Right renal pelvis (tissue), 4 donors: ENCODE measurements at places on chromosomes 4 and X. TPM values are rescaled to one million over a fixed set of nuclear protein-coding genes. Genes with fewer than 3 reads are reported as not detected.

- no peak for DNase-seq
Measured at GRCh38 chrX:148599404-148599803, 99.0 kb downstream of the AFF2 start.

Gene GPR78
- 0.82 TPM for polyA plus RNA-seq

Gene ANK2
- 57.3 TPM for polyA plus RNA-seq

DNA sequence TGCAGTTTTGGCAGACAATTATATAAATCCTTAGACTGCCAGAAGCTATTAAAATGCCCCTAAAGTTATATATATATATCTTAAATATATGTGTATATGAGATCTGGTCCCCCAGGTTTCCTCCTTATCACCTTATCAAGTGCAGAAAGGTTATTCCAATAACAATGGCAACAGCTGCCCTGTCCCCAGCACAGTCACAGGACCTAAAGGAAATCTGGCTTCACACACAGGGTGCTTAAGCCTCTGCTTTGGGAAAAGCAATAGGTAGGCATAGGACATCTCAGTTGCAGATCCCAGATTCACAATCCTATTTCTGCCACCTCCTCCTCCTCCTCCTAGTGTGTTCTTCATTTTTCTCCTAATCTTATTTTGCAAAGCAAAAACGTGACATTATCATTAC, 5.8 kb downstream of the SLC25A53 start:
- DNase-seq, result no peak

DNA sequence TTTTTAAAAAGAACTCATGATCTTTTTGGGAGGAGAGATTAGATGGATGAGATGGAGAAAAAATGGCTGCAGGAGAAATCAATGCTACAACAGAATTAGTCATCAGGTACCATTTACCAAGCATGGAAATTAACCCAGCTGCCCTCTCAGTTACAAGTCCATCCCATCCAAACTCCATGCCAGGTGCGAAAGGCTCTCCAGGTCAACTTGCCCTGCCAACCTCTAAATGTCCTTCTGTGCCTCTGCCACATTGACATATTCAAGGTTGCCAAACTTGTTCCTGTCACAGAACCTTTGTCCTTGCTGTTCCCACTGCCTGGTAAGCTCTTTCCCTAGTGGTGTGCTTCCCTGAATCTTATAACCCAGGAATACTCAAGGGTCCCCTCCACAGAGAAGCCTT, 7.2 kb downstream of the SPATA18 start:
- DNase-seq, result no peak

DNA sequence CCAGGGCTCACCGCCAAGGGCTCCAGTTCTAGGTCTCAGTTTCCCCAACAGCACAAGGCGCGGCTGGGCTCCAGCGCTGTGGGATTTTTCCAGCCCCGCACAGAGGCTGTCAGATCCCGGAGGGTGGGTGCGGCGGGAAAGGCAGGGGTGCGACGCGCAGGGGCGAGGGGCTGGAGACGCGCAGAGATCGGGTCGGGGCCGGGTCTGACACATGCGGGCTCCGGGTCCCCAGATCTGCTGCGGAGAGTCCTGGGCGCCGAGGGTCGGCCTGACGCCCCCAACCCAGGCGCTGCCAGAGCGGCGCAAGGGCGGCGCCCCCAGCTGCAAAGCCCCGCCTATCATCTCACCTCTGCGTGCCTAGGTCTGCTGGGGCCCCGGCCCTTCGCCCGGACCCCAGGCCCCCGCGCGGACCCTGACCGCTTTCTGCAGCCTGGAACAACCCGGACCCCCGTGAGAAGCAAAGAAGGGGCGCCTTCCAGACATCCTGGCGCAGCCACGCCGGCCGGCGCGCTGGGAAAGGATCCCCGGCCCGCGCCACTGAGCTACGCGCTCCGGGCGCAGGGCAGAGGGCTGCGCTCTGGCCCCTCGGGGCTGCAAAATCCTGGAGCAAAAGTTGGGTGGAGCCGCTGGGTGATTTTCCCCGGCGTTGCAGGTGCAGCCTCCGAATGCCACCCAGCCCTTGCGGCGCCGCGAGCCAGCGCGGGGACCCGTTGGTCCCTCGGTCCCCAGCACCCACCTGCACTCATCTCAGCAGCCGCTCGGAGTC, 486 bp downstream of the ABLIM2 start:
- no peak for DNase-seq

DNA sequence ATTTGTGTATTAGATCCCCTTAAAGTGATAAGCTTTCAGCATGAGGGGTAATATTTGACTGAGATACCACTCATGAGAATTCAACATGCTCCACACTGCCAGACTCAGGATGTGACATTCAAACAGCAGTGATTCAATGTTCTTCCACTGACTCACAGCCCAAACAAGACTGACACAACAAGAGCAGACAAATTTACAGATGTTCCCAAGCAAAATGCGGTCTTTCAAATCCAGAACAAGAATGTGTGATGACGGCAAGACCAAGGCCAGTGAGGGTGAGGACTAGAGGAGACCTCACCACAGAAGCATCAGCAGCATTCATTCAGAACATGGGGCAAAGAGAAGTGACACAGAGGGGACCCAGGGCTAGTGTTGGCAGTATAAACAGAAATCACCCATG, 99.3 kb upstream of the GRIA3 start:
- DNase-seq, result no peak

- DNase-seq, result no peak
Measured at GRCh38 chr4:113327494-113327893, 278.0 kb downstream of the ANK2 start.

GRCh38 chr4:6901669-6902317, 7.8 kb upstream of the TBC1D14 start:
- DNase-seq, result no peak

Gene XAGE1A
- not detected for polyA plus RNA-seq
